CD4-positive, alpha-beta T cell treated with Interleukin-4 for 4 hours (primary cell): ENCODE measurements at places on chromosomes 11 and 22.

DNA sequence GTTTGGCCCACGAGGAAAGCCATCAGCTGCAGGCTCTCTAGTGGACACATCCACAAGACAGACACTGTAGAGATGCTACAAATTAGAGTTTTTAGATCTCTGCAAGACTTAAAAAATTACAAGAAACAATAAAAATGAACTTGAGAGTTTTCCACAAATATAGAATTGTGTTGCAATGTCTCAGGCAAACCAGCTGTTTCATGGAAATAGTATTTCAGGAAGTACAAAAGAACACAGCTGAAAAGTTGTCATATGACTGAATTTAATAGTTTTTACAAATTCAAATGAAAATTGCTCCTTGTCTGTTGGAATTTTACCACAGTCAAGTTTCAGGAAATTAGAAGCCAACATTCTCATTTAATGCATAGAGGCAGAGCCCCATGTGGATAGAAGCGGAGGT, 184.5 kb upstream of the PITPNB start:
- no peak for DNase-seq

GRCh38 chr11:57786436-57786835, 24.8 kb downstream of the CTNND1 start:
- DNase-seq = no peak

DNA sequence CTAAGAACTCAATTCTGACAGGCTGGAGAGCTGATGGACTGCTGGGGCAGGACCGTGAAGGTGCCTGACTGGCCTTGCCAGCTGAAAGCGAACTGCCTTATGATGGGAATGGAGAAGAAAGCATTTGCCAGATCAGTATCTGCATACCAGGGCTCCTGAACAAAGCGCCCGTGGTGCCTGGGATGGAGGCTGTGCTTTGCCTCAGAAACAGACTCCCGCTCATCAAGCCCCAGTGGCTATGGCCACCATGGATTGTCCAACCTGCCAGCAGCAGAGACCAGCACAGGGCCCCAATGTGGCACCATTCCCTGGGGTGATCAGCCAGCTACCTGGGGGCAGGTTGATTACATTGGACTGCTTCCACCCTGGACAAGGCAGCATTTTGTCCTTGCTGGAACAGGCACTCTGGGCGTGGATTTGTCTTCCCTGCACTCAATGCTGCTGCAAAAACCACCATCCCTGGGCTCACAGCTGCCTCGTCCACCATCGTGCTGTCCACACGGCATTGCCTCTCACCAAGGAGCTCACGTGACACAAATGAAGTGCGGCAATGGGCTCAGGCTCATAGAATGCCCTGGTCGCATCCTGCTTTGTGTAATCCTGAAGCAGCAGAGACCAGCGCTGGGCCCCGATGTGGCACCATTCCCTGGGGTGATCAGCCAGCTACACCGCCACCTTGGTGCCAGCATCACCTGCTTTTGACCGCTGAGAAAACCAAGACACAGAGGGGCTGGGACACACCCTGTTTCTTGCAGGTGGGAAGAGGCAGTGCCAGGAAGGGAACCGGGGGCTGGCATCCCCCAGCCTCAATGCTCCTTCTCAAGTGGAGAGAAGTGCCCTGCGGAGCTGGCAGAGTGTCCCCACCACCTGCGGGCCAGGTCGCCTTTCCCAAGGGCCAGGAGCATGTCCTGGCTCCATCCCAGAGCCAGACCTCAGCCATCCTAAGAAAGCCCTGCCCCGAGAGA, 1367.5 kb downstream of the BRD1 start:
- DNase-seq = no peak

DNA sequence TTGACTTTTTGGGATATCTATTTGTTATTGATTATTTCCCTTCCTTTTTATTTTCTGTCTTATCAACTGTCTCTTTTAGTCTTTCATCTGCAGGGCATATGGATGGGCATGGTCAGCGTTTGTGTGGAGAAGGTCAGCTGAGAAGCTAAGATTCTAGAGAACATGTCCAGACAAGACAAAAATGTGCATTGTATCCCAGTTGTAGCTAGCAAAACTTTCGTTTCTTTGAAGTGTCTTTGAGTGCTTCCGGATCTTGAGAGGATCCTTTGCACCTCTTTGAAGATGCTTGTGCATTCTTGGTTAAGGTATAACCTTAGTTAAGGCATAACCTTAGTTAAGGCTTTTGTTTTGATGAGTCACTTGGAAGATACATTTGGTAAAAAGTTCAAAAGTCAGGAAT, 329.9 kb upstream of the LRRC4C start:
- DNase-seq = no peak

- peak; percentile 27 for DNase-seq
Measured at GRCh38 chr11:43282607-43283440, 29.0 kb upstream of the API5 start.

DNA sequence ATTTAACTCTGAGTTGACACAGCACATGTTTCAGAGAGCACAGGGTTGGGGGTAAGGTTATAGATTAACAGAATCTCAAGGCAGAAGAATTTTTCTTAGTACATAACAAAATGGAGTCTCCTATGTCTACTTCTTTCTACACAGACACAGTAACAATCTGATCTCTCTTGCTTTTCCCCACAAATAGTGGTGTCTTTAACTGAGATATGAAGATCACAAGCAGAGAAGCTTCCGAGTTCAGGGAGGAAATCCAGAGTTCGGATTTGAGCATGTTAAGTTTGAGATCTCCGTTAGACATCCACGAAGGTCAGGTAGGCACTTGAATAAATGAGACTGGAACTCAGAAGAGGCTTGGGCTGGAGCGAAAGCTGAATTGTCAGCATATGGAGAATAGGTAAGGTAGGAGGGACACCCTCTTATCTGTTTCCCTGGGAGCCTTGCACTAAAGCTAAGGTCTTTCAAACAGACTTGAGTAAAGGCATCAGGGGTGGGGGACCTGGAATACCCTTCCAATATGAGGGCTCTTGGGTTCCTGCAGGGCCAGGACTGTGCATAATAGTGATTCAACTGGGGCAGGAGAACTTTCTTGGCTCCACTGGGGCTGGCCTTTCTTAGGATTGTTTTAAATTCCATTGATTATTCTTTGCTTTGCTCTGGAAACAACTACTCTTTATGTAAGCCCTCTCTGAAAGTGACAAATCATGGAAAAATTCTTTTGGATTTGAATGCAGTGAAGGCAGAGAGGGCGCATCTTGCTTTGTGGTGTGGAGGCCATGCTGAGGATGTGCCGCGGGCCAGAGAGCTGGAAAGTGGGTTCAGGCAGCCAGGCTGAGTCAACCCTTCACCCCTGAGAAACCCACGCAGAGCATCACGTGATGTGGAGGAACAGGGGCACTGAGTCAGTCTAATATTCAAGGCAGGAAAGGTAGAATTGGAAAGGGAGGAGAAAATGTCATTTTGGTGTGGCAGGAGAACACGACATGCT, 62.7 kb upstream of the AMPD3 start:
- DNase-seq = no peak

- no peak for DNase-seq
Measured at GRCh38 chr11:118153516-118153915, 893 bp upstream of the SCN4B start.

- no peak for DNase-seq
Measured at GRCh38 chr11:8749202-8749601, 66.6 kb downstream of the RPL27A start.

GRCh38 chr11:66335531-66336233, 552 bp downstream of the RIN1 start:
- DNase-seq = no peak

DNA sequence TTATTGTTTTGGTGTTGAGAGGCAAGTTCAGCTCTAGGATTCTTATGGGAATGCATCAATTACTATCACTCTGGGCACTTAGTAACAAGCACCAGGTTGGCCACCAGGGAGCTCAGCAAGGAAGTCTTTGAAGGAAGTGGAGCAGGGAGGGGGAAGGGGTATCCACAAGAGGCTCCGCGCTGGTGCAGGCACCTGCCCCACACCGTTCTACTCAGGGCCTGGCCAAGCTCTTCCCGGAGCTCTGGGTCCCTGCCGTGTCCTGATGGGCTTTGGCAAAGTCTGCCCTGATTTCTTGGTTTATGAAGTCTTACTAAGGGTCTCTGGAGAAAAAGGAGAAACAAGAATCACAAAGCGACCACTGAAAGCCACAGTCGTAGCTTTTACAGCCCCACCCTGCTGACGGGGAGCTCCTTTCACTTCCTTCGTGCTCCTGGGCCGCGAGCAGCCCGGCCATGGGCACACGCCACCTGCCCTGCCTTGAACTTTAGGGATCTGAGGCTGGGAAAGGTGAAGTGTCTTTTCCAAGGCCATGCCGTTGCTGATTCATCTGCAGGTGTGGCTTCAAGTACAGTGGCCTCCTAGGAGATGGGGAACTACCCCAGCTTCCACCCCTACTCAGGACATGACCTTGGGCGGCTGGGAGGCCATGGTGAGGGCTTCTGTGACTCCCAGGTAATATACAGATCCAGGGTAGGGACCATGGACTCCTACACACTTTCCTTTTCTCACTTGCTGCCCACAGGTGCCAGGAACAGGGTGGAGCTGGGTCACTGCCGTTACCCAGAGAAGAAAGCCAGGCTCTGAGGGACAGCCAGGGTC, 15.9 kb upstream of the LRRC32 start:
- no peak for DNase-seq

GRCh38 chr11:77106321-77106720, 3.7 kb downstream of the OMP start:
- DNase-seq = no peak

DNA sequence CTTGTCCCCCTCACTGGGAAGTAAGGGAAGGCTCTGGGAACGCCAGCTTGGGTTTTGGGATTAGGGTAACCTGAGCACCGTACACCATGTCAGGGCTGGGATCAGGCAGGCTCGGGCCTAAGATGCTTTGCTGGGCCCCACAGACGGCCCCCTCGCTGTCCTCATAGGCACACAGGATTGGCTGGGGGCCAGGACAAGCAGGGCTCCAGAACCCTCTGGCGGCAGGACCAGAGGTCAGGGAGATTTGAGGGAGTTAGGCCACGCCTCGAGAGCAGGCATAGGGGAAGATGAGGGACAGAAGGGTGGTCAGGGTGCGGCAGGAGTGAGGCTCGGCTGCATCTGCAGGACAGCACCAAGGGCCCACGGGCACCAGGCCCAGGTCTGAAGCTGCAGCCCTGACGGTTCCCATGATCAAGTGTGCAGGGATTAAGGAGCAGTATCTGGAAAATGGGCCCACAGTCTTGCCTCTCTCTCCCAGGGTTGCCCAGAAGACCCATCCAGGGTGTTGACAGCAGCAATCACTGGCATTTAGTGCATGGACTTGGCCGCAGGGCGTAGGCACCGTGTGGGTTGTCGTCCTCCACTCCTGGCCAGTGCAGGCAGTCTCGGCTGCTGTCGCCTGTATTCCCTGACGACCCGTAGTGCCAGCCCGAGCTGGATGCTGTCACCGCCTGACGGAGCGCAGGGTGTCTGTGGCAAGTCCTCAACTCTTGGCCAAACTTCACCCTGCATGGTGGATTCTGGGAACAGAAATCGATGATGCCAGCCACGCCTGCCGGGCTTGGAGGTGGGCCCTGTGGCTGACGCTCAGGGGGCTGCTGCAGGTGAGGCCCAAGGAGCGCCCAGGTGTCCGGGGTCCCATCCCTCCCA, 15.7 kb upstream of the GNB1L start:
- DNase-seq = no peak

DNA sequence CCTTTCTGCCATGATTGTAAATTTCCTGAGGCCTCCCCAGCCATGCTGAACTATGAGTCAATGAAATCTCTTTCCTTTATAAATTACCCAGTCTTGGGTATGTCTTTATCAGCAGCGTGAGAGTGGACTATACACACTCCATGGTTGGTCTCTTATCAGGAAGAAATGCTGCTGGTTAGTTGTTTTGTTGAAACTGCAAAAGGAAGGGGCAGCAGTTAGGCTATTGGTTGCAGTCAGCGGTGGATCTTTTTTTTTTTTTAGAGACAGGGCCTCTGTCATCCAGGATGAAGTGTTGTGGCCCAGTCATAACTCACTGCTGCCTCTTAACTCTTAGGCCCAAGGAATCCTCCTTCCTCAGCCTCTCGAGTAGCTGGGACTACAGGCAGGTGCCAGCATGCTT, 51.7 kb downstream of the HSD17B12 start:
- no peak for DNase-seq

GRCh38 chr22:48631288-48631863, 1196.3 kb downstream of the BRD1 start:
- no peak for DNase-seq

- peak; percentile 30 for DNase-seq
Measured at GRCh38 chr11:123434262-123434661, 4.2 kb downstream of the GRAMD1B start.

DNA sequence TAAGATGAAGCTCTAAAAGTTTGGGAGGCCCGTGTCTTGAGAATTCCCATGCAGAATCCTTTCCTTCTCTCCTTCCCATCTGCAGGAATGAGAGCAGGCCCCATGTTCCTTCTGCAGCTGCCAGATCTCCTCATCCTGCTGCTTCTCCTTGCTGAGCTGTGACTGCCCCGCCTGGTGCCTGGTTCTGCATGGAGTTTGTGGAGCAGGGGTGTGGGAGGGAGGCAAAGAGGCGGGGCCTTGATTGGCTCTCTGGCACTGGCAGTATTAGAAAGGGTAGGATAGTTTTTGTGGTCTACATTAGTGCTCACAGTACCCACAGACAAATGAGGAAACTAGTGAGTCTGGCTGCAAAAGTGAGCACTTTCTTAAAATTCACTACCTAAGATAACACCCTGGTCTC, 91.1 kb upstream of the CLPB start:
- DNase-seq = no peak

GRCh38 chr11:3086671-3087150, 29.5 kb upstream of the CARS1 start:
- DNase-seq = no peak

- DNase-seq = no peak
Measured at GRCh38 chr22:33909075-33909458, 11.2 kb downstream of the LARGE1 start.

GRCh38 chr11:130631119-130631518, 182.7 kb downstream of the ADAMTS15 start:
- no peak for DNase-seq

DNA sequence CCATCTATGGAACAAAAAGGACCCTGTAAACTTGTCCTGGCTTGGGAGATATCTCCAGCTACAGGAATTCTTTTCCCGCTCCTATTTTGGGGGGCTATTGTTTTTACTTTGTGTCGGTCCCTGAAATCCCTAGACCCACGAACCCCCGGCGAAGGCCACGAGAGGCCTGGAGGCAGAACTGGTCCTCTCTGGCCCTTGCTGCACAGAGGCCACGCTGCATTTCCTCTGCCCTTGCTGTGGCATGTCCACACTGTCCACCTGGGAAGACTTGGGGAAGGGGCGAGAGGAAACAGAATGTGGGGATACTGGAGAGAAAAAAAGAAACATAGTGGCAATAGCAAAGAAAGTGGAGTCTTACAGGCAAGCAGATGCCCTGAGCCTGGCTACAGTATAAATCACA, 2.3 kb upstream of the ANO1 start:
- DNase-seq = no peak
